Inflammatory macrophage (primary cell): ENCODE measurements at places on chromosomes 12 and 14.

DNA sequence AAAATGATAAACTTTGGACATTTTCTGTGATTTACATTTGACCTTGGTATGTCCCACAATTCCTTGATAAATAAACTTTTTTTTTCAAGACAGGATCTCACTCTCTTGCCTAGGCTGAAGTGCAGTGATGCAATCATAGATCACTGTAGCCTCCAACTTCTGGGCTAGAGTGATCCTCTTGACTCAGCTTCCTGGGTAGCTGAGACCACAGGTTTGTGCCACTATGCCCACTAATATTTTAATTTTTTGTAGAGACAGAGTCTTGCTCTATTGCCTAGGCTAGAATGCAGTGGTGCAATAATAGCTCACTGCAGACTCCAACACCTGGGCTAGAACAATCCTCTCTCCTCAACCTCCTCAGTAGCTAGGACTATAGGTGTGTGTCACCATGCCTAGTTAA lies 79.1 kb upstream of the PTGDR start:
- DNase-seq, result no peak

GRCh38 chr14:53152184-53152886 lies 788 bp downstream of the DDHD1 start:
- peak; percentile 61 for DNase-seq

DNA sequence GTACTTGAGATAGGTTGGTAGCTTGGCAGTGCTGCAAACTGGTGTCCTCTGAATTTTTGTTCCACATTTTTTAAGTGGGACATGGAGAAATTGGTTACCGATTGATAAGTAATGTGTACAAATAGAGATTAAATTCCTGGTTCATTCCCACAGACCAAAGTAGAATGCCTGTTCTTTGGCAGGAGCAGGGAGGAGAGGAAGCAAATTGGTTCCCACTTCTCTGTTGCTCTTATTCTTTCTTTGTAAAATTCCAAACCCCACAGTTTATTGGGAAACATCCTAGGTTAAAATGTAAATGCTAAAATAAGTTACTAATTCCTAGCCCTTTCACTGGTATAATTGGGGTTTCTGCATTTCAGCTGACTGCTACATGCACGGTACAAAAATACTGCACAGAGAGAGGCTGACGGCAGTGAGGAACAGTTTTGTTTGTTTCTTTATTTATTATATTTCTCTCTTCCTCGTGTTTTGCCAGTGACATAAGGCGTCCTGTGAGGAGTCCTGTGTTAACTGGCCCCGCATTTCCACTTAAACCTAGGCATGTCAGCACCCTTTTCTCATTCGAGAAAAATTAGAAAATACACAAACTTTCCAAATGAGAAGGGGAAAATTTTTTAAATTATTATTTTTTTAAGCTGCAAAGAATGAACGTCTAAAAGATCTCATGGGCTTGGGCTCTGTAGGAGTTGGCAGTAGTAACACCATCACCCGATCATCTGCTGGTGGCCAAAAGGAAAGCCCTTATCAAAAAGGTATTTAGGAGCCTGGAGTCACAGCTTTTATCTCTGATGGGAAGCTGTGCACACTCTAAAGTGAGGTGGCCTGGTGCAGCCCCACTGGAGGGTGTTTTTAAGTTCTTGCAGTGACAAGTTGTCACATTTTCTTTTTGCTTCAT lies 25.4 kb upstream of the BCL7A start:
- DNase-seq, result no peak

- no peak for DNase-seq
Observed at GRCh38 chr12:68557011-68557730, 53.5 kb upstream of the RAP1B start.

DNA sequence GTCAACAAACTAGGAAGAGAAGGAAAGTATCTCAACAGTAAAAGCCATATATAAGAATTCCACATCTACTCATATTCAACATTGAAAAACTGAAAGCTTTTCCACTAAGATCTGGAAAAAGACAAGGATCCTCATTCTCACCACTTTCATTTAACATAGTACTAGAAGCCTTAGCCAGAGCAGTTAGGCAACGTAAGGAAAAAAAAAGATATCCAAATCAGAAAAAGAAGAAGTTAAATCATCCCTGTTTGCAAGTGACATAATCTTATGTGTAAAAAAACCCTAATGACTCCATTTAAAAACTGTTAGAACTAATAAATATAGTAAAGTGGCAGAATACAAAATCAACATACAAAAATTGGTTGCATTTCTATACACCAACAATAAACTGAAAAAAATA lies 426.2 kb downstream of the BCAT1 start:
- DNase-seq, result peak; percentile 6

DNA sequence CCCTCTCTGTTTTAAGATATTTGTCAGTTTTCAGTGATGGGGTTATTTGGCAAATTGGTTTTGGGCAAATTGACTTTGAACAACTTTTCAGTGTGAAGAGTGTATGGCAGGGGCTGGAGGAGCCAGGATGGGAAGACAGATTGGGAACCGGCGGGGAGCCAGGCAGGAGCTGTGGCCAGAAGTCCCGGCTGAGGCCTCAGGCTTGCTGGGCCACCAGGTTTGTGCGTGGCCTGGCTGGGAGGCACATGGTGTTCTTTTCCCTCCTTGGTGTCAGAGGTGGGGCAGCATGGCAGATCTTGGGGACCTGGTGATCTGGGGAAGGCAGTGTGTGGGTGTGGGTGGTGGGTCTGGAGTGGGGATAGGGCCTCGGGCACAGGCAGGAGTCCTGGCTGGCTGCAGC lies 61.1 kb downstream of the SLC25A47 start:
- no peak for DNase-seq

DNA sequence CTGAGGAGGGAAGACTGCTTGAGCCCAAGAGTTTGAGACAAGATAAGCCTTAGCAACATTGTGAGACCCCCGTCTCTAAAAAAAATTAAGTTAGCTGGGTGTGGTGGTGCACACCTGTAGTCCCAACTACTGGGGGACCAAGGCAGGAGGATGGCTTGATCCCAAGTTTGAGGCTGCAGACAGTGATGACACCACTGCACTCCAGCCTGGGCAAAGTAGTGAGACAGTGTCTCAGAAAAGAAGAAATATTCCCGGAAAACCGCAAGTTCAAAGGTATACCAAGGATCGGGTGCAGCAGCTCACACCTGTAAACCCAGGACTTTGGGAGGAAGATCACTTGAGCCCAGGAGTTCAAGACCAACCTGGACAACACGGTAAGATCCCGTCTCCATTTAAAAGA lies 5.8 kb downstream of the PTGES3 start:
- no peak for DNase-seq

GRCh38 chr12:100169345-100169744 lies 26.7 kb upstream of the BLTP3B start:
- DNase-seq, result no peak

GRCh38 chr14:69500736-69501135 lies 16.2 kb downstream of the PLEKHD1 start:
- DNase-seq, result no peak

DNA sequence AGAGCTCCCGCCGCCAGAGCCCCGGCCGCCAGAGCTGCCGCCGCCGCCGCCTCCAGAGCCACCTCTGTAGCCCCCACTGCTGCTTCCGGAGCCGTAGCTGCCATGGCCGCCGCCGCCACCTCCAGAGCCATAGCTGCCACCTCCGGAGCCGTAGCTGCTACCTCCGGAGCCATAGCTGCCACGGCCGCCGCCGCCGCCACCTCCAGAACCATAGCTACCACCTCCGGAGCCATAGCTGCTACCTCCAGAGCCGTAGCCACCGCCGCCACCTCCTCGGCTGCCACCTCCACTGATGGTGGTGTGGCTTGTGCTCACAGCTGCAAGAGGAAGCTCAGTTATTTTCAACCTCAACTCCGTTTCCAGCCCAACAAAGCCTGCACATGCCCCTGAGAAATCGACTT lies 4.9 kb downstream of the KRT1 start:
- DNase-seq, result no peak

GRCh38 chr12:72792889-72793288 lies 520.7 kb downstream of the TRHDE start:
- DNase-seq, result no peak

- DNase-seq, result no peak
Observed at GRCh38 chr12:124954771-124955170, 34.2 kb downstream of the DHX37 start.

- DNase-seq, result no peak
Observed at GRCh38 chr14:33660248-33660647, 290.6 kb downstream of the EGLN3 start.

GRCh38 chr14:103316721-103317121 lies 17.3 kb upstream of the EIF5 start:
- DNase-seq, result no peak

DNA sequence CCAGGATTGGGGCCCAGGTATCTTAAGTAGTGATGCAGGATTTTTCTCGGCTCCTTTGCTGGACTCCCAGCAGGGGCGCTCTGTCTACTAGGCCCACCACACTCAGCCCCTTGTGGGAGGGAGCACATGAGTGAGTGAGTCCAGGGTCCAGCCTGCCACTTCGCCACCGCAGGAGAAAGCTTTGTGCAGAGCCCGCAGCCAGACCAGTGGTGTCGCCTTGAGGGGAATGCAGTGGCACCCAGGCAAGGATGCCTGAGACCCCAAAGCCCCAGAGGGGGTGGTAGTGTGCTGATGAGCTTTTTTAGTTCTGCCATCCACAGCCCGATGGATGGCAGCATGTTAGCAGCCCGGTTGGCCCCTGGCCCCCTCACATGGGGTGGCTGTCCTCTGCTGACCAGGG lies 5.4 kb upstream of the MRPS35 start:
- DNase-seq, result no peak

GRCh38 chr14:55451398-55451797 lies 11.0 kb upstream of the TBPL2 start:
- DNase-seq, result no peak

DNA sequence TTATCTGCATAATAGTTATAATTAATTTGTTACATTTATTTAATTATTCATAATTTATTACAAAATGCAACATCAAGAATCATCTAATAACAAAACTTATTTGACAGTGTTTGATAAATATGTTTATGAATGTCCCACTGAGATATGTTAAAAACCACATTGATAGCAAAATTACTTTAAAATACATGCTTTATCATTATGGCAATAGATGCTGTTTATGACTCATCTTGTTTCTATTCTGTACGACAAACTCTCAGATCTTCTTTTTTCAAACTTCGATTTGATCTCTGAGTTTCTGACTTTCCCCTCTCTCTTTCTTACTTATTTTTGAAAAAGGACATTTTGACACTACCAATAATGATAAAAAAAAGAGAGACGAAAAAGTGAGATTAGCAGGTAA lies 56.8 kb upstream of the LRRK2 start:
- DNase-seq, result no peak

GRCh38 chr14:90487031-90487430 lies 90.2 kb downstream of the CALM1 start:
- no peak for DNase-seq

DNA sequence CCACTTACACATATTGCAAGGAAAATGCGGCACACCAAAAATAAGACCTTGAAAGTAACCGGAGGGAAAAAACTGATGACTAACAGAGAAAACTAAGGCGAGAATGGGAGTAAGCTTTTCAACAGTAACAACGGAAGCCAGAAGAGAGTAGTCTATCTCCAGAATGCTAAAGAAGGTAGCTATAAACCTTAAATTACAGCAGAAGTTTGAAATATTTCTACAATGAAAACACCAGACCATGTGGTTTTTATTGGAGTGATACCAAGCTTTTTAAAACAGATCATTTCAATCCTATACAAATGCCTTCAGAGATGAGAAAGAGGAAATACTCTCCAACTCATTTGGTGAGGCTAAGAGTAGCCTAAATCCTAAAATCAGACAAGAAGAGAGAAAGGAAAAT lies 209.5 kb downstream of the ANO6 start:
- no peak for DNase-seq

GRCh38 chr12:55142669-55143565 lies 16.7 kb downstream of the OR9K2 start:
- DNase-seq, result peak; percentile 45

- DNase-seq, result no peak
Observed at GRCh38 chr14:74732387-74732786, 19.4 kb downstream of the FCF1 start.

- peak; percentile 70 for DNase-seq
Observed at GRCh38 chr12:114684098-114684869, at the start of gene TBX3. TSS of gene TBX3 (minus strand) at chr12:114684175. CDS start at chr12:114683200, 975 bp downstream.

DNA sequence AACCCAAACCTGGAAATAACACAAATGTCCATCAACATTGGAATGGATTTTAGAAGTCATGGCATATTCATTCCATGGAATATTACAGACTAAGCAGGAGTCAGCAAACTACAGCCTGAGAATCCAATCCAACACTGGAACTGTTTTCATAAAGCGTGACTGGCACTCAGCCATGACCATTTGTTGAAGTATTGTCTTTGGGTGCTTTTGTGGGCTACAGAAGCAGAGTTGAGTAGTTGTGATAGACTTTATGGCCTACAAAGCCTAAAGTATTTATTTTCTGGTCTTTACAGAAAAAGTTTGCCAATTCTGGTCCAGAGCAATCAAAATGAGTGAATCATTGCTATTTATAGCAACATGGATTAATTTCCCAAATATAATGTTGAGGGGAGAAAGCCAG lies 34.5 kb upstream of the FRS2 start:
- DNase-seq, result no peak

DNA sequence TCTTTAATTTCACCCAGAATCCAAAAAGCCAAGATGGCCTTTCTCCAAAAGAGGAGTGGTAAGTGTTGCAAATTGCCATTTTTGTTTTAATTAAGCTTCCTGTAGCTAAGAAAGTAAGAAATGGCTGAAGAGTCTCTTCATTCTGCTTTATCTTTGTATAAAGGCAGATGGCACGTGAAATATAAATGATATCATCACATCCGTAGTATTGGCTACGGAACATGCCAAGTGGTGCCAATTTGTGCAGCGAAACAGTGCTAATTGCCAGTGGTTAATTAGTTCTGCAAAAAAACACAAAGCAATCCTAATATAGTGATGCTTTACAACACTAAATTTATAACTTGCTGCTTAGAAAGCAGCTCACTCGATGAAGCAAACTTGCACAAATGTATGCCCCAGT lies 29.4 kb downstream of the PLEKHG7 start:
- no peak for DNase-seq

DNA sequence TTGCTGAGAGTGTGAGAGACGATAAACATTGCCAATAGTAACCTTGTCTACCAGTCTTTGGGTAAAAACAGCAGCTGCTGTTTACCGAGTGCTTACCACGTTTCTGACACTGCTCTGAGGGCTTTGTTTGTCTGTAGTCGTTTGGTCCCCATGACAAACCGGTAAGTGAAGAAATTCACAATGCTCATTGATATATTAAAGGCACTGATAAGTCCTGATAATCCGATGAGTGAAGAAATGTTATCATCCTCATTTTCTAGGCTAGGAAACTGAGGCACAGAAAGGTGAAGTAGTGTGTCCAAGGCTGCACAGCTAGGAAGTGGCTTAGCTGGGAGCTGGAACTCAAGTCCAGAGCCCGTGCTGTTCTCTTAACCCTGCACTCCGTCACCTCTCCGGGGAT lies 138.6 kb downstream of the SCARB1 start:
- no peak for DNase-seq

DNA sequence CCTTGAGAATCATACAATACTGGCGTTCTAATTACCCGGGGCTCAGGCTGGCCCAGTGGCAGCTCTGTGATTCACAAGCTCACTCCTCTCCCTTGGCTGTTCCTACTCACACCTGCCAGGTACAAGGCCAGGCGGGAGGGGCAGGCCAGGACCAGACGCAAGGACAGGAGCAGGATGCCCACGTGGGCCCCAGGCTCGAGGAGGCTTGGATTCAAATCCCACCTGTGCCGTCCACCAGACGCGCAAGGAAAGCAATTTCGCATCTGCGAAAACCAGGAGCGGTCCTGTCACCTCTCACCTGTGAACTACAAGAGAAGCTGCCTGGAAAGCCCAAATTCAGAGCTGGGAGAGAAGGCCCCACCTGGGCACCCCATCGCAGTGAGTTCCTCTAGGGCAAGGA lies 50.6 kb downstream of the BCL11B start:
- DNase-seq, result no peak

- DNase-seq, result no peak
Observed at GRCh38 chr14:65100922-65101541, 1.3 kb downstream of the MAX start.
